ENCODE measurements at places on chromosomes 13 and 19. TPM values are rescaled to one million over a fixed set of nuclear protein-coding genes. Genes with fewer than 3 reads are reported as not detected.

DNA sequence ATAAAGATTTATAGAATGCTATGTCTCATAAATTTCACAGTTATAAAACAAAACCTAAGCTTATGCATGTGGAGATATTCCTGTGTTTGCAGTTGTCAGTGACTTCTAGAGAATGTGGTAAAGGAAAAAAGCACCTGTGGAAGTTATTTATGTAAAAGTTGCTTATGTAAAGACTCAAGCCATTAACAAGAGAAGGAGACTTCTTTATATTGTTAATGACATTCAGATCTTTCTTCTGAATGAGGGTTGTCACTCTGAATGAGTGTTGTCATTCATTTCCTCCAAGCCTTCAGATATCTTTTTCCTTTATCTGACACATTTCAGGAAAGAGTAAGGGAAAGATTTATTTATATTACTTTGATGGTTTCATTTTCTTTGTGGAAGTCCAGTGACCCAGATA, 202.6 kb downstream of the TM9SF2 start:
- no peak for DNase-seq

DNA sequence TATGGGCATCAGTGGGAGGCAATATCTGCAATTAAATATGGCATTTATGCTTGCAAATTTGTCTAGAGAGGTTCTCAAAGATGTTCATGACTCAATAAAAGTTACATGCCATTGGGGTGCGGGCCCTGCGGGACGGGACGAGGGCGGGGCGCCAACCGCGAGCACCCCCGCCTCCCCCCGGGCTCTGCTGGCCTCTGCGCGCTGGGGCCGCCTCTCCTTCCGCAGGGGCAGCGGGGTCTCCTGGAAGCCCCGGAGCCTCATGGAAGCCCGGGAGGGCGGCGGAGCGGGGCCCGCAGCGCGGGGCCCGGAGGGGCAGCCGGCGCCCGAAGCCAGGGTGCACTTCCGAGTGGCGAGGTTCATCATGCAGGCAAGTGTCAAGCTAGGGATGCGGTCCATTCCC, 179.2 kb downstream of the TPTE2 start:
- DNase-seq = no peak

GRCh38 chr19:54147676-54148075, 10.1 kb downstream of the CNOT3 start:
- no peak for DNase-seq

DNA sequence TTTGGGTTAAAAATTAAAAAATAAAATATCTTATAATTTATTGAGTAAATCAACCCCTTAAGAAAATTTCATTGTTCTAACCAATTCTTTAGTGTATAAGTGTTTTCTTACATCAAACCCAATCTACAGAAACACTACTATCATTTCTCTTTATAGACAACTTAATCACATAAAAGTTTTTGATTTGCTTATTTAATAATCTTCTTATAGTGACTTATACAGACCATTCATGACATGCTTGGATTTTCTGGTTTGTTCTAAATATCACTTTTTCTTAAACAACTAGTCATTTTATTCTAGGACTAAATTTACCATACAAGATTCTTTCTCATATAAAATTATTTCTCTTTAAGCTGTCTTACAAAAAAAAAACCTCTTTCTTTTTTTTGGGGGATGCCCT, 27.3 kb upstream of the ZSCAN5A start:
- no peak for DNase-seq

DNA sequence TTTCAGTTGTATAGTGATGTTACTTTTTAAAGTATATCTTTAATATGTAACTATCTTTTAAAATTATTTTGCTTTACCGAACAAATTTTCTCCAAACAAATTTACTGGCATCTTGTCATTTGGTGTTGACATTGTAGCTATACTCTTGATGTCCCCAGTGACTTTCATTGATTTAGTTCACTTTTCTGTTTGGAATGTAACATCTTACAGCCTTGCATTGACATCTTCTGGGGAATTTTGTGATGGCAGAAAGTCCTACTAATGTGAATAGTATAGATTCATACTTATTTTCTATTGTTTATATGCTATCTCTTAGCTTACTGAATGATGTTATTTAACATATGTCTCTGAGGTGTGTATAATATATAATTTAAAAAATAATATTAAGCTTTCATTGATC, 800.9 kb upstream of the ATXN8OS start:
- no peak for DNase-seq

GRCh38 chr13:61830475-61830874, 414.8 kb upstream of the PCDH20 start:
- no peak for DNase-seq

- DNase-seq = no peak
Measured at GRCh38 chr13:26557051-26557392, 461 bp upstream of the WASF3 start.

DNA sequence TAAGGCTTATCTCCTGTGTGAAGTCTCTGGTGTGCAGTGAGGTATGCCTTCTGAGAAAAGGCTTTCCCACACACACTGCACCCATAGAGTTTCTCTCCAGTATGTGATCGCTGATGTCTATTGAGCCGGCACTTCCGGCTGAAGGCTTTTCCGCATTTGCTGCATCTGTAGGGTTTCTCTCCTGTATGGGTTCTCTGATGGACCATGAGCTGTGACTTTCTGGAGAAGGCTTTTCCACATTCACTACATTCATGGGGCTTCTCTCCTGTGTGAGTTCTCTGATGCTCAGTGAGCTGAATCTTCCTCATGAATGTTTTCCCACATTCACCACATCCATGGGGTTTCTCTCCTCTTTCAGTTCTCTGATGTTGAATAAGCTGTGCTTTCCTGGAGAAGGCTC, 14.7 kb downstream of the ZNF577 start:
- no peak for DNase-seq

DNA sequence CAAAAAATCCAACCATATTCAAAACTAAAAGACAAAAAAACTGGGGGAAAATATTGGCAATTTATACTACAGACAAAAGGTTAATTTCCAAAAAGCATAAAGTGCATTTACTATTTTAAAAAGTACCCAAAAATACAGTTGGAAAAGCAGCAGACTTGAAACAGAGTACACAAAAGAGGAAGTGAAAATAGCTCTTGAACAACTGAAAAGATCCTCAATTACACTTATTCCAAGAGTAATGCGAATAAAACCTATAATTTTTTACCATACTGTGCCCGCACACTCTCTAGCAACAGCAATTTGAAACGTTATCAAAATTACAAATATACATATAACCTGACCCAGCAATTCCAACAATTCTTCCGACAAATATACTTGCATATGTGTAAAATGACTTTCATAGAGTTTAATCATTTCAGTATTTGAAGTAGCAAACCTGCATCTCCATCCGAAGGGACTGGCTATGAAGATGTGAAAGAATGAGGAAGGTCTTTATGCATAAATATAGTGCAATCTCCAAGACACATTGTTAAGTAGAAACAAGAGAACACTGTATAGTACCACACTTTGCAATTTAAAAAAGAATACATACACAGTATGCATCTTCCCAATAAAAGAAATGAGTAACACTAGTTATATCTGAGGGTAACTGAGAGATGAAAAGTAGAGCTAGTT, 25.4 kb downstream of the ALG5 start:
- no peak for DNase-seq

DNA sequence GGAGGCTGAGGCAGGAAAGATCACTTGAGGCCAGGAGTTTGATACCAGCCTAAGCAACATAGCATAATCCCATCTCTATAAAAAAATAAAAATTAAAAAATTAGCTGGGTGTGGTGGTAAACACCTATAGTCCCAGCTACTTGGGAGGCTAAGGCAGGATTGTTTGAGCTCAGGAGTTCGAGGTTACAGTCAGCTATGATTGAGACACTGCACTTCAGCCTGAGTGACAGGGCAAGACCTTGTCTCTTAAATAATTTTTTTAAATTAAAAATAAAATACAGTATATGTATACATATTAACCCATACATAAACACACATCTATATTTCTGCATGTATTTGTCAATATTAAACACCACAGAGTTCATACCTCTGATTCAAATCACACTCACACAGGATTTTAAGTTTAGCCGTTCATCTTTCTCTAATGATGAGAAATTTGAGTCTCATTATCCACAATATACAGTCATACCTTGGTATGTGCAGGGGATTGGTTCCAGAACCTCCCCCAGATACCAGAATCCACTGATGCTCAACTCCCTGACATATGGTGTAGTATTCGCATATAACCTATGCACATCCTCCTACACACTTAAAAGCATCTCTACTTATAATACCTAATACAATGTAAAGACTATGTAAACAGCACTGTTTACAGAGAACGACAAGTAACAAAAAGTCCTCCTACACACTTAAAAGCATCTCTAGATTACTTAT, 44.7 kb downstream of the PSPC1 start:
- DNase-seq = no peak

Gene CGB1
- 0.92 TPM for total RNA-seq

Gene FGF21
- not detected for total RNA-seq

Gene GAMT
- total RNA-seq = 34.3 TPM

Measured in chondrocyte (in vitro differentiated cells).